ENCODE measurements at places on chromosomes 3 and 15. TPM values are rescaled to one million over a fixed set of nuclear protein-coding genes. Genes with fewer than 3 reads are reported as not detected.

The ZNF662 gene
- 22.5 TPM for total RNA-seq

The PRR20G gene
- not detected for total RNA-seq

- no peak for DNase-seq
These were observed 4.8 kb downstream of the XIRP1 start for GRCh38 chr3:39187372-39188155.

- DNase-seq, result no peak
These were observed 114.6 kb downstream of the CYP19A1 start for GRCh38 chr15:51223771-51224229.

The TMCC1 gene
- 44.1 TPM for total RNA-seq

DNA sequence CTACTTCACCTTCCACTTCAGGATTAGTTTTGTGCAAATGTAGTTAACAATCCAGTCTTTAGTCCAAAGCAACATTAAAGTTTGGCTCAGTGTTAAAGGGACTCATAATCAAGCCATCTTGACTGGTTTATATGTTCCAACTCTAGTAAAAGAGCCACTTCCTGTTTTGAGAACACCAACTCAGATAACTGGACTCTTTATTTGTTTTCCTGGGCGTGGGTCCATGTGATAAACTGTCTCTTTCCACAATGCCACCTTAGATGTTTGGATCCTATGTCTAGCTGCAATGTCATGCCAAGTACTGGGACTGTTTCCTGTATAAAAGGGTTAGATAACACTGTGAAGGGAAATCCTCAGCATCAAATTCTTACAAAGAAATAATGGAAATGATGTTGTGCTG, 545.0 kb downstream of the PYDC2 start:
- DNase-seq, result peak; percentile 17

The C3orf80 gene
- 1.0 TPM for total RNA-seq

The KBTBD13 gene
- total RNA-seq, result 0.32 TPM

Data from urinary bladder (tissue), 4 donors.